ENCODE measurements at places on chromosomes 7 and 10.

- DNase-seq, result no peak
Observed at GRCh38 chr10:103648636-103649532, 155.4 kb downstream of the NEURL1 start.

DNA sequence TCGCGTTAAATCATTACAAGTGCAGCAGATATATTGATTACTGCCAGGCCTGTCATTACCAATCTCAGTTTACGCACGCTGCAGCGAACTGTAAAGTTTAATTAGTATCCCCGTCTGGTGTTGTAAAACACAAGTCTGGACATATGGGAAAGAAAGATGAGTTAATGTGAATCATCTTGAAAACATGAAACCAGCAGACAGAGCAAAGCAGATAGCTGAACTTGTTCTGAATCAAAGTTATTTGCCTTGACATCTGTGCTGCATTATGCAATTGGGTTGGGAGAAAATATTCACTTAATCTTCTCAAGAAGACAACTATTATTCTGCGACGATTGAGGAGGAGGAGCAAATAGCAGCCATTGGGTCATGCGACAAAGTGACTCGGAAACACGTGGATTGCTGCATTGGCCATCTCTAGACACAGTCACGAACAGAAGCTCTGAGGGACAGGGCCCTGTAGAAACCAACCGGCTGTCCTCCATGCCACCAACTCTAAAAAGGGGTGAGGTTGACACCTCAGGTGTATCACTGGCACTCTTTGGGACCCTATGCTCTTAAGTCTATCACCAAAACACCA, 156.3 kb upstream of the C7orf33 start:
- DNase-seq, result no peak

DNA sequence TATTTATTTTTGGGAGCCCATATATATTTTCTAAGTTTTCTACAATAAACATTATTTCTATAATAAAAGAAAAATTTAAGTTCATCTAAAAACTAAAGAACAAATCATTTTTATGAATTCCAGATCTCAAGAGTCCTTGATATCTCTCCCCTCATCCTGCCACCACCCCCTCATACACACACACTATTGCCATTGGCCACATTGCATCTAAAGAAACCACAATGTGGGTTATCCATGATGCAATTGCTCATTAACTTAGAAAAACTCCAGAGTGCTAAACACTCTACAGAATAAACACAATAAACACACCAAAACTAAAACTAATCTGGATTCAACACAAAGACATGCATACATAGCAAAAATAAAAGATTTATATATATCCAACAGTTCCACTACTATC, 37.8 kb downstream of the FAM13C start:
- no peak for DNase-seq

- no peak for DNase-seq
Observed at GRCh38 chr7:47080816-47081215, 501.1 kb downstream of the TNS3 start.

- no peak for DNase-seq
Observed at GRCh38 chr10:77392851-77393250, 244.8 kb downstream of the KCNMA1 start.

- no peak for DNase-seq
Observed at GRCh38 chr7:125136755-125137532, 207.3 kb upstream of the POT1 start.

GRCh38 chr7:154919344-154920225, 83.3 kb downstream of the PAXIP1 start:
- no peak for DNase-seq

- DNase-seq, result no peak
Observed at GRCh38 chr7:130365088-130365487, 15.2 kb upstream of the CPA1 start.

DNA sequence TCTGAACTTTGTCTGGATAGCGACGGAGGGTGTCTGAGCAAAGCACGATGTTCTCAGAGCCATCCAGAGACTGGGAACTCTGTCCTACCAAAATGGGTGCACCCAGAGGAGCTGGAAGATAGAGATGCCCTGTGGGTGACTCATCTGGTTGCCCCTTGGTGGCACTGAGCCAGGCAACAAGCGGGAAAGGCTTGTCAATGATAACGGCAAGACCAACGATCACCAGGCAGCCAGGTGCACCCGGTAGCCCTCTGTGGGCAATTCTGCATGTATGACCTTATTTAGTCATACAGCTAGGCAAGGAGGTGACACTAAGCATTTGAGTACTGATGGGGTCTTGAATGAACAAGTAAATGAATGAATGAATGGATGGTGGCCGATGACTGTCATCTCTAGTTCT, 2.8 kb upstream of the ELN start:
- no peak for DNase-seq

DNA sequence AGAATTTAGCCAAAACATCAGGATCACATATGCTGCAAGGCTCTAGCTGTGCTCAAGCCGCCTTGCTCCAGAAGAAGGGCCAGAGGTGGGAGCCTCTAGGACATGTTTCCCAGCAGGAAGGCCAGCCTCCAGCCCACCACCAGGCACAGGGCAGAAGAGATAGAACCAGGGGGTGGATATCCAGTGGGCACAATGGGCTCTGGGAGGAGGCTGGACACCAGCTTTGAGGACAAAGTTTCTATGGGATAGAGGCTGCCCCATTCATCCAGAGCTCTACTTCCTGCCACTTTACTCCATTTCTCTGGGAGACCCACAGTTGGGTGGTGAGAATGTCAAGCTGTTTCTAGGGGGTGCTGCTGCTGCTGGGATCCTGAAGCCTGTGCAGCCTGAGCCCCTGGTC, 77.1 kb downstream of the ARHGAP22 start:
- DNase-seq, result no peak

DNA sequence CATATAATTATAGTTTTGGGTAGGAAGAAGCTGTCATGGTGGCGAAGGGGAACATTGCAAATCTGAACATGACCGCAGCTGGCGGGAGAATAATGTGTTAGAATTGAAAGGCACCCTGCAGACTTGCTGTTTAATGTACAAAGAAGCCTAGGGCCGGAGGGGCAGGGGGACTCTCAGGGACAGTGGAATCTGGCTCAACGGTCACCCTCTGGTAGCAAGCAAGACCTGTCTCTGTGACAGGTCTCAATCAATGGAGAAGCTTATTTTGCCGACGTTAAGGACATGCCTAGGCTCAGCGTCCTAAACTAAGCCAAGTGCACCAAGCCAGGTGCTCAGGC, 177.3 kb downstream of the NSUN6 start:
- no peak for DNase-seq

DNA sequence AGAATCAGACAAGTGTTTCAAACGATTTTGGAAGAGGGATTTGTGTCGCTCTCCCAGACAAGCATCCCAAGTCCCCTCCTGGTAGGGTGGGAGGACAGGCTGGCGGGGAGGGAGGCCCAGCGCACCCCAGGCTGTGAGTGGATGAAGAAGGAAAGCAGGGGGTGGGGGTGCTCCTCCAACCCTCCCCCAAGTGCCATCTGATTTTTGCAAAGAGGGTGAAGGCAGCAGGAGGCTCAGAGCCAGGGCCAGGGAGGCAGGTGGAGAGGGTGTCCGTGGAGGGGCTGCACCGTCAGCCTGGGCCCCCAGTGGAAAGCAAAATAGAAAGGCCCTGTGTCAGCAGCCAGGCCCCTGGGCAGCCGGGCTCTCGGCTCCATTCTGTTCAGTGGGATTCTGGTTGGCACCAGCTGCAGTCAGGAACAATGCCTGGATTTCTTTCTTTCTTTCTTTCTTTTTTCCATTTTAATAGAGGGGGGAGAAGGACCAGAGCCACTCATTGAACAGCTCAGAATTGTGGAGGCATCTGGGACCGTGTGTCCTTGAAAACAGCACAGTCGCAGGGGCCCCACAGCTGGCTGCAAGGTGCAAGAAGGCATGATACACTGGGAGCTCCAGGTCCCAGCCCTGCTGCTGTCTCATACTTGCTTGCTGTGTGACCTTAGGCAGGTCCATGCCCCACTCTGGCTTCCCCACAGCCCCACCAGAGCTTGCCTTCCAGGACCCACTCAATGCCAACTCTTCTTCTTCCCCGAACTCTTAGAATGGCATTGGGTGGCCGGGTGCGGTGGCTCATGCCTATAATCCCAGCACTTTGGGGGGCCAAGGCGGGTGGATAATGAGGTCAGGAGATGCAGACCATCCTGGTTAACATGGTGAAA, 7.1 kb upstream of the ZMIZ1 start:
- no peak for DNase-seq
